ENCODE measurements at places on chromosomes 16 and 17.

GRCh38 chr16:27838536-27839175 is 224.9 kb downstream of the GSG1L start:
- no peak for DNase-seq

DNA sequence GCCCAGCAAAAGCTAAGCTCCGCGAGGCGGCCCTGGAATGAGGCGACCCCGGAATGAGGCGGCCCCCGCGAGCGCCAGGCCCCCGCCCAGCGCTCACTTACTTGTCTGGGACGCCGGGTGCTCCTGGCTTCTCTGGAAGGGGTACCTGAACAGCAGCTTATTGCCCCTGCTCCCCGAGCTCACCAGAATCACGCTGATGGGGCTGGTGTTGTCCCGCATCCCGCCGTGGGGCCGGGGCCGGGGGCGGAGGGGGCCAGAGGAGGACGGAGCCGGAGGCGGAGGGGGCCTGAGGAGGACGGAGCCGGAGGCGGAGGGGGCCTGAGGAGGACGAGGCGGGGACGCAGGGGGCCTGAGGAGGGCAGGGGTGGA is 440 bp downstream of the NPRL3 start:
- no peak for DNase-seq

GRCh38 chr16:4409081-4409932 is 7.1 kb downstream of the CORO7 start:
- no peak for DNase-seq

- DNase-seq = no peak
Observed at GRCh38 chr16:4133897-4134372, 17.7 kb upstream of the ADCY9 start.

DNA sequence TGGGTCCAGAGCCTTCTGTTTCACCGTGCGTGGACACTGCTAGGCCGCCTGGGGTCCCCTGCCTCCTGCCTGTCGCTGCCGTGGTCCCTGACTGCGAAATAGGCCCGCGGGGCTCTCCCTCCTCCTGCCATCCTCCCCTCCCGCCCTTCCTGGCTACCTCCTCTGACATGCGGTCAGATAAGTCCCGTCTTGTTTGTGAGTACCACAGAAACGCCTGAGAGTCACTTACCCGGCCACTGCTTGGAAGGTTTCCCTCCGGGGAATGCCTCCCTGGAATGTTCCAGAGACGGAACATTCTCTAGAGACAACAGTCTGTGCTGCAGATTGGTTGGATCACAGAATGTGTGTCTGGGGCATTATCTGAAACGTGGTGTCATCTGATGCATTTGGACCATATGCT is 22.7 kb downstream of the CIBAR2 start:
- no peak for DNase-seq

DNA sequence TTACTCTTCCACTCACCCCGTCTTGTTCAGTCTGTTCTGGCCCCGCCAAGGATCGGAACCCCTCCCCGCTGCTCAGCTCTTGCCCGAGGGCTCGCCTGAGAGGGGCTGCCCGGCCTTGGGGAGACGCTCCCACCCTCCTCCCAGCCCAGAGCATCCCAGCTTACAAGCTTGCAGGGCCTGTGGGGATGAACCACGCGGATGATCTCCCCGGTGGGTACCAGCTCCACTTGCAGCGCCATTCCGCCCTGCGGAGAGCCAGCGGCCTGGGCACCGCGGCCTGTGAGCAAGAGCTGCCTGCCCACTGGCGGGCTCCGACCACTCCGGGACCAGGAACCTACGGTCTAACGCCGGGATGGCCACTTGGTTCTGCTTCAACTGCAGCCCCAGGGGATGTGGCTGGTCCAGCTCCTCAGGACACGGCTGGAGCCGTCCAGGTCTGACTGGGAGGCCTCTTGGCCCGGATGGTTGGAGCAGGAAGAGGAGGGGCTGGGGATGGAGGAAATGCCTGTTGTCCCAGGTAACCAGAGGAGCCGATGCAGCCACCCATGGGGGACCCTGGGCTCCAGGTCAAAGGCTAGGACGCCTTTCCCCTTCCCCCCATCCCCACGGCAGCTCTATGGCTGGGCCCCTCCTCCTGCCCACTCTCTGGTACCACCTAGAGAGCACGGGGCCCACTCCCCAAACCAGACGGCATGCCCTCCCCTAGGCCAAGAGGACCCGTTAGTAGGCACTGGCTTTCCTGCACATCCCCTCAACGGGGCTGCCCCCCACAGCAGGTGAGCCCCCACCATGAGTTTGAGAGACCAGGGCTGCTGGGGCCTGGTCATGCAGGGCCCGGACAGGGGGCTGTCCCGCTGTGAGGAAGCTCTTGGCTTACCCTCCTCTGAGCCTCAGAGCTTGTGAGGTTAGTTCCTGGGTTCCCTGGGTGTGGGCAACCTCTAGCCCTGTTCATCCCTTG is at the start of gene MYO1C:
MYO1C (minus strand) TSS at position 438 of the 958 bp plus-strand sequence; CDS start at position 239, 199 bp downstream.
- DNase-seq = no peak

DNA sequence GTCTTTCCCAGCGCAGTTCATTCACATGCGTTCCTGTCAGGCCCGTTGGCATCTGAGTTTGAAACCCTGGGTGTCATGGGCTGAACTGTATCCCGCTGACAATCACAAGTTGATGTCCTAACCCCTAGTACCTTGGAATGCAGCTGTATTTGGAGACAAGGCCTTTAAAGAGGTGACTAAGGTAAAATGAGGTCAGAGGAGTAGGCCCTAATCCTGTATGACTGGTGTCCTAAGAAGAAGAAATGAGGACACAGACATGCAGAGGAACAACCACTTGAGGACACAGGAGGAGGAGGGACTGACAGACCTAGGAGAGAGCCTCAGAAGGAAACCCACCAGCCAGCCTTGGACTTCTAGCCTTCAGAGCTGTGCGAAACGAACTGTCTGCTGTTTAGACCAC is 33.1 kb downstream of the TRPV2 start:
- DNase-seq = no peak

DNA sequence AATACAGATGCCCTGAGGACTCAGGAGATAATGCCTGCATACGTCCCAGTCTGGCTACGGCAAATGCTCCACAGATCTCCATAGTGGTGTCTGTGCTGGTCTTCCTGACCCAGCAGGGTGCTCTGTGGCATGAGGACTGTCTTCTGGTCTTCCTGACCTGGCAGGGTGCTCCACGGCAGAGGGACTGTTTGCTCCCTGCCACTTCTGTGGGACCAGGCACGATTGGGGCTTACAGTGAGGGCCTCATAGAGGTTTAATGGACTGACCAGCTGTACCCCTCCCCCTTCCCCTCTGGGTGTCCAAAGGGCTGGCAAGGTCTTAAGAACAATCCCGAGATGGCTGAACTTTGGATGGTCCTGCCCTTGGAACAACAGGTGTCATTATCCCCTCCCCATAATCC is 123.1 kb downstream of the C16orf78 start:
- no peak for DNase-seq

DNA sequence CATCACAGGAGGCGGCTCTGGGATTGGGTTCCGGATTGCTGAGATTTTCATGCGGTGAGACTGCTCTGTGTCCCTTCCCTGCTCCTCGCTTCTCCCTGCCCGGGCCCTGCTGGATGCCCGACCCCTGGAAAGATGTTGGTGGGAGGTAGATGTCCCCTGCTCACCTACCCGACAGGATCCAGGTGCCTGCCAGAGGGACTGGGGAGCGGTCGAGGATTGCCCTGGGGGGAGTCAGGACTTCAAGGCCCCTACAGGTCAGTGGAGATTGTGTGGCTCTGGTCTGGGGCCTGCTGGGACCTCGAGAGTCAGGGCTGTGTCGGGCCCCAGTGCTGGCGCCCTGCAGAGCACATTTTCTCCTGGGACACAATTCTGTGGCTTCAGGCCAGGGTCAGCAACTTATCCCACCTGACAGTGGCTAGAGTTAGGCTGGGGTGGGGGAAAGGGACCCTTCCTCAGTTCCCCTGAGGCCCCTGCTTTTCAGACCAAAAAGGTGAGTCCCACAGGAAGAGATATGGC is 3.3 kb downstream of the DECR2 start:
- DNase-seq = no peak

GRCh38 chr17:29793501-29793900 is 136.5 kb downstream of the SSH2 start:
- no peak for DNase-seq

DNA sequence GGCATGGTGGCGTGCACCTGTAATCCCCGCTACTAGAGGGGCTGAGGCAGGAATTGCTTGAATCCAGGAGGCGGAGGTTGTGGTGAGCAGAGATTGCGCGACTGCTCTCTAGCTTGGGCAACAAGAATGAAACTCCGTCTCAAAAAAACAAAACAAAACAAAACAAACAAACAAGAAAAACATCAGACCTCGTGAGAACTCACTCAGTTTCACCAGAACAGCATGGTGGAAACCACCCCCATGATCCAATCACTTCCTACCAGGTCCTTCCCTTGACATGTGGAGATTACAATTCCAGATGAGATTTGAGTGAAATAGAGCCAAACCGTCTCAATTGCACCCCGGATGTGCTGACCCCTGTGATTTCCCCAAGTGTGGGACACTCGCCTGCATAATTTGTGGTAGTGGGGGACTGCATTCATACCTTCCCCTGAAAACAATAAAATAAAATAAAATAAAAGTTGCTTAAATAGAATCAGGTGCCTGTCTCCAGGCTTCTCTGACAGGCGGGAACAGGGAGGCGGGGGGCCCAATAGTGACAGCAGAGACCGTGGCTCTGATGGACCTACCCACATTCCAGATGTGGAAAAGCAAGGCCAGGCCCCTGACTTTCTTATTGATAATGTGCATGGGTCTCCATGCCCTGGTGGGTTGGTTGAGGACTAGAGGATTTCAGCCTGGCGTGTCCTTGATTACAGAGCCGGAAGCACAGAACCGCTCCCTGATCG is 13.1 kb downstream of the ZSCAN10 start:
- DNase-seq = no peak

DNA sequence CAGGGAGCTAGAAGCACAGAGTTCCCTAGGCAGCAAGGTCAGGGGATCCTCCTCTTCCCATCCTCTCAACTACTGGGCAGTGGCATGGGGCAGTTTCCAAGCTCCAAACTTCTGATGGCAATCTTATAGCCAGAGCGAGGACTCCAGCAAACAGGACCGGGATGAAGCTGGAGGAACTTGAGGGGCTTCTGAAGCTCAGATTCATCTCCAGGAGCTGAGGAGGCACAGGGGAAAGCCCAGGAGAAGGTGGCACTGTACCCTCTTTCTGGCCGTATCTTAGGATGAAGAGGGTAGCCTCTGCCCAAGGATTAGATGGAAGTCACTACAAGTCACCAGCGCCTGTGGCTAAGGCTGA is 50.0 kb upstream of the RPL38 start:
- DNase-seq = no peak

DNA sequence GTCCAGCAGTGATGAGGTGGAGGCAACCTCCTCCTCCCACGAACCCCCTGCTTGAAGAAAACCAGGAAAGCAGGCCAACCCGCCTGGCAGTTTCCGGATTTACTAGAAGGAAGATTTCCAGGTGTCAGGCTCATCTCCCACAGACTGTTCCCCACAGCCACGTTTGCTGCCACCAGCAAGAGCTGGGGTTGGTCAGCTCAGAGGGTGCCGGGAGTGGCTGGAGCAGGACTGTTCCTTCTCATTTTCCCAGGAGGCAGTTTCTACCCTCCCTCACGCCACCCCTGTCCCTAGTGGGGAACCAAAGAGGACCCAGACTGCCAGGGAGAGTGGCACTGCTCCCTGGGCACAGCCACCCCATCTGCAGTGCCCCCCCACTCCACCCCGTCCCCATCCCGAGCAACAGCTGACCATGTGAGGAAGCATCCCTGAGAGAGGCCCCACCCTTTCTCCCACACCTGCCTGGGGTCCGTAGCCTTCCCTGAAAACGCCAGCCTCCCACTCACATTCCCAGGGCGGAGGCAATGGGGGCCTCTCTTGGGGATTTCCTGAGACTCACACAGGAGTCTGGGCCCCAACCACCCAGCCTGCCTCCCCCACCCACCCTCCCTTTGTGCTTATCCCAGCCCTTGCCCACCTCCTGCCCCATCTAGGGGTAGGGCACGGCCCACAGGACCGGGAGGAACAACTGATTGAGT is 5.9 kb downstream of the KRT17 start:
- DNase-seq = no peak

DNA sequence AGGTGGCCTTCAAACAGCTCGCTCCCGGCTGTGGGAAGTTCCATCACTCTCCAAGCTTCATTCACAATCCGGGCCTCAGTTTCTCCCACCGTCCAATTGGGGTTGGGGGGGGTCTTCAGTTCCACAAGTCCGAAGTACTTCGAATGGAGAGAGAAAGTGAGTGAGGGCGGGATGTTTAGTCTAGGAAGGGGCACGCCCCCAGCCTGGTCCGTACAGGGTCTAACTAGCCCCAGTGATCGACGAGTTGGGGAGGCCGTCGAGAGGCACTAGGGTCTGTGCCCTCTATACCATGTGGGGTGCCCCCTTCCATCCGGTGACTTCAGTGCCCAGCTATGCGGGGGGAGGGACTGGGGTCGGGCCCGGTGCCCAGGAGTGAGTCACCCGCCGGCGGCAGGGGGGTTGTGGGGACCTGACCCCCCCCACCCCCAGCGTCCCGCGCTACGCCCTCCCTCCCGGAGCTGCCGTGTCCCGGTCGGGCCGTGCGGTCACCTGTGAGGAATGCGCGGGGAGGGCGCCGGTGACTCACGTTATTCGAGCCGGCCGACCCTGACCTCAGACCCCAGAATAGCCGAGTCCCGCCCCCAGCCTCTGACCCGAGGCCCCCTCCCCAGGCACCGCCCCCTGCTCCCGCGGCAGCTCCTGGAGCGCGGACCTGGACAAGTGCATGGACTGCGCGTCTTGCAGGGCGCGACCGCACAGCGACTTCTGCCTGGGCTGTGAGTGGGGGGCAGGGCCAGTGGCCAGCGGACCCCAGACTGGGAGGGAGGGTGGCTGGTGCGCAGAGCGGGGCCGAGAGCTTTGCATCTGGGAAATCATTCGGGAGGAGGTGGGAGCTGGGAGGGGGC is 658 bp downstream of the TNFRSF12A start:
- peak; percentile 68 for DNase-seq

DNA sequence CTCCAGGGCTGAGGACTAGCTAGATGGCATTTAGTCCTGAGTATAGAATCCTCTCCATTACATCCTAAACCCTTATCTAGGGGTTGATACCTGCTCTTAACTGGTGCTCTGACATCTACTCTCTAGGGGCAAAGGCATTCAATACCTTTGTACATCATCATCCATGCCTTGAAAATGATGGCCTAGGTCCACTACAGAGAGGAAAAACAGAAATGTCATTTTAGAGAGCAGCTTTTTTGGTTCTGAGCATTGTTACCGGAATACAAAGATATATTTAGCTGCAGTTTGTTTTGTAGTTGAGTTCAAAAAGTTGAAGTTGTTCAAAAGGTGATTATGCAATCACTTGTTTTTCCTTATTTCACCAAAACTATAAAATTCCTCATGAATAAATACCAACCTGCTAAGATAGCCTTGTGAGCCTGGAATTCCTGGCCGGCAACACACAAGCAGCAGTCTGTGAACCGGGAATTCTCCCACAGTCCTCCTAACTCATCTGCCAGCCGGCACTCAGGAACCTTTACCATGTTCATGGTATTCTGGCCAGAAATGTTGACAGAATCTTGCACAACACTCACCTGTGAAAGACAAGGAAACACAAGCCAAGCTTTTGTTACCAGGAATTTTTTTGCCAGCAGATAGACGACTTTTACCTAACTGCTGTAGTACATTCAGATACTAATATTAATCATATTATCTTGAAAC is 35.4 kb downstream of the NXPH3 start:
- DNase-seq = no peak

GRCh38 chr16:82699711-82700495 is 73.1 kb downstream of the CDH13 start:
- no peak for DNase-seq

GRCh38 chr17:69188064-69188463 is 40.6 kb downstream of the ABCA10 start:
- no peak for DNase-seq

Measured in omental fat pad (tissue), 4 donors.